ENCODE measurements at places on chromosomes 11 and 22.

GRCh38 chr22:21947040-21948014 lies 5.3 kb downstream of the PPM1F start:
- peak; percentile 64 for DNase-seq

- DNase-seq: no peak
These were observed 1.8 kb upstream of the AMPD3 start for GRCh38 chr11:10453261-10453660.

GRCh38 chr11:128594226-128594625 lies 6.9 kb upstream of the ETS1 start:
- DNase-seq: no peak

- DNase-seq: no peak
These were observed 150.1 kb upstream of the ARHGAP42 start for GRCh38 chr11:100536979-100537378.

- no peak for DNase-seq
These were observed 9.8 kb upstream of the TAGLN start for GRCh38 chr11:117189191-117189940.

- DNase-seq: peak; percentile 93
These were observed 135.8 kb downstream of the TEAD1 start for GRCh38 chr11:12809864-12810567.

GRCh38 chr22:42116848-42117424 lies 13.7 kb downstream of the CYP2D6 start:
- peak; percentile 79 for DNase-seq

GRCh38 chr11:2899080-2899783 lies 13.7 kb upstream of the CDKN1C start:
- DNase-seq: no peak

- DNase-seq: no peak
These were observed 21.9 kb downstream of the PRR5L start for GRCh38 chr11:36317992-36318391.

DNA sequence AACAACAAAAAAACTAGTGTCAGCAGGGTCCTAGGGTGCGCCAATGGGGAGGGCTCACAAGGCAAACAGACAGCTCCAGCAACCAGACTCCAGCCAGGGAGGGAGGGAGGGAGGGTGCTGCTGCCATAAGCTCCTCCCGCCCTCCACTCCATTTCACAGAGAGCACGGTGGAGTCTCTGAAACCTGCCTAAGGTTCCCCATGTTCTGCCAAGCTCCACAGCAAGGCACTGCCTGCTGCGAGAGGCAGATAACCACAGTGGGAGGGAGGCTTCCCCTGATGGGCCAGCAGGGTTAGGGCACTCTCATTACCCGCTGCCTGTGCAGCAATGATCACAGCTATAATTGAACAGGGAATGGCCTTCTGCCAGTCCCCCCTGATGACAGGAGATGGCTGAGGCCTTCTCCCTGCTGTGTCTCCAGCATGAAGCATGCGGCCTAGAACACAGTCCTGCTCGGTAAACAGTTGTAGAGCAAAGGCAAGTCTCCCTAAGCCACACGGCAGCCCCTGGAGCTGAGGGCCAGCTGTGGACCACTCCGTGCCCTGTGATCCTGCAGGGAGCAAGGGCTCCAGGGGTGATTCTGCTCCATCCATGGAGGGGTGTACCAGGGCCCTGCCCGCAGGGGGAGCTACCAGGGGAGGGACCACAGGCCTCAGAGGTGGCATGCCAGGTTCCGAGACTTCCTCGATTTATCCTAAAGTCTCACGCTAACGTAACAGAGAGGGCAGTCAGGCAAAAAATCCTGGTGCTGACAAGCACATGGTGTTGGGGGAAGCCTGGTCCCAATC lies 42.9 kb downstream of the PC start:
- DNase-seq: no peak

- DNase-seq: no peak
These were observed 32.6 kb downstream of the CAPN1 start for GRCh38 chr11:65214212-65214845.

- DNase-seq: no peak
These were observed 4.7 kb downstream of the UCP3 start for GRCh38 chr11:74004046-74004695.

- no peak for DNase-seq
These were observed 1.6 kb downstream of the OR56B1 start for GRCh38 chr11:5737670-5738392.

DNA sequence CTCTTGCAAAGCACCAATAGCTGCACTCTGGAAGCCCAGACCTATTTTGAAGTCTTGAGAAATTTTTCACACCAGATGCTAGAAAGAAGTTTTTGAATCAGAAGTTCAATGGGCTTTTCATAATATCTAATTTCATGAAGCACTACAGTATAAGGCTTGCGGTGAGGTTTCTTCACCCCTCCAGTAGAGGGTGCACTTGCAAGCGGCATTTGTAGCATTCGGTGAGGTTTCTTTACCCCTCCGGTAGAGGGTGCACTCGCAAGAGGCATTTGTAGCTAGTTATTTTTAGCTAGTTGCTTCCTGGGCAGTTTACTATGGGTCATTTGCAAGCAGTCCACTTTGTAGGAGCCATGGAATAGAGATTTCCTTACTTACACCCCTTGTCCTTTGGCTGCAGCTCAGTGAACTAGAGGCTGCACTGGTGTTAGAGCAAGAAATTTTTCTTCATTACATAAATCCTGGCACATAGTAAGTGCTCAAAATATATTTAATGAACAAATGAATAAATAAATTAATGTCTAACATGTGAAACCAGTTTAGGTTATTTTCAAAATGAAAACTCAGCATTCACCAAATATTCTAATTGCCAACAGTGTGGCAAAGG lies 7.8 kb upstream of the NOX4 start:
- no peak for DNase-seq

DNA sequence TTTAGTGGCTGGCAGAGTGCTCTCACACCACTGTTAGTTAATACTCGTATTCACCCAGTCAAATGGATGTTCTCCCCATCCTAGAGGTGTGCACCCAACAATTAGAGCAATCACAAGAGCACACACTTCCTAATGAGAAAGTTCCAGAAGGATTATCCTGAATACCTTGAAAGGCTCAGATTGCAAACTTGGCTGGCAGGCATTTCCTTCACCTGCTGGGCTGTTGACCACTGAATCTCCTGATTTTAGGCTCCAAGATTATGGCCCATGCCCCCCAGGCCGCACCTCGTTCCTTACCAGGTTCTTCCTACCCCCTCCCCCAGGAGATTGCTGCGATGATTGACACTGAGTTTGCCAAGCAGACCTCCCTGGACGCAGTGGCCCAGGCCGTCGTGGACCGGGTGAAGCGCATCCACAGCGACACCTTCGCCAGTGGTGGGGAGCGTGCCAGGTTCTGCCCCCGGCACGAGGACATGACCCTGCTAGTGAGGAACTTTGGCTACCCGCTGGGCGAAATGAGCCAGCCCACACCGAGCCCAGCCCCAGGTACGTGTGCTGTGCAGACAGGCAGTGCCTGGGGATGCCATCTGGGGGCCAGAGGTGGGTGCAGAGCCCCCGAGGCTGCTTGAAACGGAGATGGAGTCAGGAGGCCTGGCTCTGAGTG lies 26.9 kb downstream of the TAB1 start:
- DNase-seq: no peak

DNA sequence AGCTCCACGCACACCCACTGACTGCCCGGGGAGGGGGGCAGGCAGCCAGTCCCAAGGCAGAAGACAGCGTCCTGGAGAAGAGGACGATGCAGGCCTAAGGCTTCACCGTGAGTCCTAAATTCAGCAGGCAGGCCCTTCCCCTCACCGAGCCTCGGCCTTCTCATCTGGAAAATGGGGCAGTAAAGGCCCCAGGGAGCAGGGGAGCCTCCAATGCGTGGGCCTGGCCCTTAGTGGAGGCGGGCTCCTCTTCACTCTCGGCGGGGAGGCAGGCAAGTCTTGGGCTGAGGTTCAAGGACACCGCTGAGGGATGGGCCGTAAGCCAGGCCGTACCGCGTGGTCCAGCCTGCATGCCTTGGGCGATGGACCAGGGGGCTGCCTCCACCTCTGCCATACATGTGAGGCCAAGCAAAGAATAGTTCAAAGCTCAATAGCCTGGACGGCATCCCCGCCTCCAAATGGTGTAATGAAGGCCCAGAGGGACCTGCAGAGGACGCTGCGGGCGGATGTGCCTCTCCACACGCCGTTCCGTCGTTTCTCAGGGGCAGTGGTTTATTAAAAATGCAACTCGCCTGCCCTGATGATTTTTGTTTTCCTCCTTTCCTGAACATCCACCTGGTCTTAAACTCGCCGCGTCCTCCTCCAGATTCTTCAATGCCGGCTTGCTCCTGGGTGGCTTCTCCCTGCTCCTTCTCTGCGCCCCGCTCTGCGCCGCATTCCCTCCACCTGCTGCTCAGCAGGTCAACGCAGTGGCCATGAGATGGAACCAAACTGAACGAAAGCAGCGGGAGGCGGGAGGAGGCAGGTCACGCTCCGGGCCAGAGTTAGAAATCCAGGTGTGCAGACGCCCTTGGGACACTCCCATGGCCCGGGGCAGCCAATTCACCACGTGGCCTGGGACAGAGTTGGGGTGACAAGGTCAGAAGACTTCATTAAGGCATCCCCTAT lies 627.8 kb downstream of the TBC1D22A start:
- no peak for DNase-seq

GRCh38 chr11:57144531-57145320 lies 37.0 kb upstream of the LRRC55 start:
- no peak for DNase-seq

GRCh38 chr22:40721266-40721665 lies 42.0 kb downstream of the MCHR1 start:
- DNase-seq: peak; percentile 73

GRCh38 chr22:33492210-33492651 lies 428.0 kb downstream of the LARGE1 start:
- DNase-seq: no peak

DNA sequence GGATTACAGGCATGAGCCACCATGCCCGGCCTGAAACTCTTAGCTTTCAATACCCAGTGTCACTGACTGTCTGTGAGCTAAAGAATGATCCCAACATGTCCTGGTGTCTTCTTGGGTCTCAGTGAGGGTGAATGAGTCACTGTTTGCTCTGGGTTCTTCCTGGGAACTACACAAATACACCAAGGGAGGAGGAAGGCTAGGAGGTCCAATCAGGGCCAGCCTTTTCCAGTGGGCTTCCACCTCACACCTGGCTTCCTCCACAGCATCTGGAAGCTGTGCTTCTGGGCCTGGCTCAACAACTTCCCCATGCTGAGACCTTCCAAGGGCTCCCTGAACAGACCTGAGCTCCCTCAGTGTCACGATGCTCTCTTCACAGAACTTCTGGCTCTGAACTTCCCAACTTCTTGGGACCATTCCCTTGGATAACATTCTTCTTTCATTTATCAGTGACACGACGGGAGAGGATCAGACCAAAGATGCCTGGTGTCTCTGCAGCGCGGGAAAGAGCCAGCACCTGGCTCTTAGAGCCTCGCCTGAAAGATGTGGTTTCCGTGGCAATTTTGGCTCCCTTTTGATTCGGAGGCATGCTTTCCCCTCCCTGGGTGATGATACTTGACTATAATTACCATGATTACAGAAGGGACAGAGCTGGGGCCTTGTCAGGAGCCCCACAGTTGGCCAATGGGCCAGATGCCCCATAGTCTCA lies 22.3 kb upstream of the CHRM4 start:
- no peak for DNase-seq

DNA sequence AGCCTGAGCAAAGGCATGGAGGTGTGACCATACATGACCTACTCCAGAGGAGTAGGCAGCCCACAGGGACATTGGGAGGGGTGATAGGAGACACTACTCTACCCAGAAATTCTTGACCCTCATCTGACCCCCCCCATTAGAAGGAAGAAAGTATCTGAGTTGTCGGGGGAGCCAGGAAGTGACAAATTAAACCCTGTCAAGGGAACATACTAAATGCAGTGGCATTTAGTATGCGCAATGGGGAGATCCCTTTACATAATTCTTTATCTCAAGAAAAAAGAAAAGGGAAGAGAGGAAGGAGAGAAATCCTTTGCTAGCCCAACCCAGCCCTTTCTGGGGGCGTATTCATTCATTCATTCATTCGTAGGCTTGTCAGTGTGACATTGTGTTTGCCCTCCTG lies 58.8 kb downstream of the NAV2 start:
- DNase-seq: no peak

- peak; percentile 25 for DNase-seq
These were observed 26.5 kb upstream of the PRDM10 start for GRCh38 chr11:130029137-130029536.

GRCh38 chr22:44668190-44668885 lies 33.7 kb upstream of the PRR5 start:
- DNase-seq: no peak

- no peak for DNase-seq
These were observed 66.8 kb upstream of the PHF21A start for GRCh38 chr11:46188017-46188416.

- no peak for DNase-seq
These were observed 97.4 kb upstream of the IGLL5 start for GRCh38 chr22:22789922-22790845.

DNA sequence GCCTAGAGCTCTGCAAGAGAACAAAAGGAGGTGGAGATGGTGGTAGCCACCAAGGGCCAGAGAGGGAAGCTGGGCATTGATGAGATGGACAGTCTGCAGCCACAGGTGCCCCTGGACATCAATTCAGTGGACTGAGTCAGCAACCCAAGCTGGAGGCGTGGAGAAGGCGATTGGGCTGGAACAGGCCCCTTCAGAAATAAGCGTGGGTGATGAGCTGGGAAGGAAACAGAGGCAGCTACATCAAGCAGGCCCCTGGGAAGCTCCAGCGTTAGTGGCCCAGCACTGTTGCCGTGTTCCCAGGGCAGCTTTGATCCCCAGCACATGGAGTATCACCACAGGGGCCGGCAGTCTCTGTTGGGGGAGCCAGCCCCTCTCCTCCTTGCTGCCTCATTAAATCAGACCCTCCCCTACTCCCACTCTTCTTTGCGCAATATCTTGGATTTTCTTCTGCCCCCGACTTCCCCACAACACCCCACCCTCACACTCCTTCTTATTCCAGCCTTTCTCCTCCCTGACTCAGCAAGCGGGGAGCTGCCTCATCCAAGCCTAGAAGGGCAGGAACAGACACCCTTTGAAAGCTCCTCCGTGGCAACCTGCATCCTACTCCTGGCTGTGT lies 31.7 kb upstream of the OAF start:
- peak; percentile 46 for DNase-seq

DNA sequence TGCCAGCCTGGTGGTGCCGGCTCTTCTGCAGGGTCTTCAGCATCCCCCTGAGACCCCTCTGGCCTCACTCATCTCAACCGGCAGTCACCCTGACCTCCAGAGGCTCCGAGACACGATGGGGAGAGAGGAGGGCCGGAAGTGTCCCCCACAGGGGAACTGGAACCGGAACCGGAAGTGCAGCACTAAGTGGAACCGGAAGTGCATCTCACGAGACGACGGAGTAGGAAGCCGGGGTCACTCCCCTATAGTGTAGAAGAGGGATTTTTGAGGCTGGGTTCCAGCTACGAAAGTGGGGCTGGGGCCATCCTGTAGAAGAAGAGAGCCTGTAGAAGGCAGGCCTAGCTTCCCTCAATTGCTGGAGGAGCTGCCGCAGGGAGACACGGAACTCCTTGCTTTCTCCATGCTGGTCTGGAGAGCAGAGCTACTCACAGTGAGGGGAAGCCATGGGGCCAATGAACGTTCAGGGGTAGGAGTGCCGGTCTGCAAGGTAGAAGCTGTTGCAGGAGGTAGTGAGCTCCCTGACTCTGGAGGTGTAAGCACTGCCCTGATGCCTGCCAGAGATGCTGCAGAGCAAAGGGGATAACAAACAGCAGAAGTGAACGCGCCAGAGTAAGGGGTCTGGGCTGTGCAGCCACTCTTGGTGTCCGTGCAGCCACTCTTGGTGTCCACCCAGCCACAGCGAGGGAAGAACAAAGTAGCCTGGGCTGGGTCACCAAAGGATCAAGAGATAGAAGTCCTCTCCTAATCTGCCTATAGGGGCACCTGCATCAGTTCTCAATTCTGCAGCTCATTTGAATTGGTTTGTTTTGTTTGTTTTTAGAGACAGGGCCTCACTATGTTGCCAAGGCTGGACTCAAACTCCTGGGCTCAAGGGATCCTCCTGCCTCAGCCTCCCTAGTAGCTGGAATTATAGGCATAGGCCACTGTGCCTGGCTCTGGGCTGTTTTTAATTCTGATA lies 21.9 kb downstream of the SCUBE1 start:
- no peak for DNase-seq

Measured in amniotic epithelial cell (primary cell).